Astrocyte of the spinal cord (primary cell): ENCODE measurements at places on chromosomes 7 and 10.

DNA sequence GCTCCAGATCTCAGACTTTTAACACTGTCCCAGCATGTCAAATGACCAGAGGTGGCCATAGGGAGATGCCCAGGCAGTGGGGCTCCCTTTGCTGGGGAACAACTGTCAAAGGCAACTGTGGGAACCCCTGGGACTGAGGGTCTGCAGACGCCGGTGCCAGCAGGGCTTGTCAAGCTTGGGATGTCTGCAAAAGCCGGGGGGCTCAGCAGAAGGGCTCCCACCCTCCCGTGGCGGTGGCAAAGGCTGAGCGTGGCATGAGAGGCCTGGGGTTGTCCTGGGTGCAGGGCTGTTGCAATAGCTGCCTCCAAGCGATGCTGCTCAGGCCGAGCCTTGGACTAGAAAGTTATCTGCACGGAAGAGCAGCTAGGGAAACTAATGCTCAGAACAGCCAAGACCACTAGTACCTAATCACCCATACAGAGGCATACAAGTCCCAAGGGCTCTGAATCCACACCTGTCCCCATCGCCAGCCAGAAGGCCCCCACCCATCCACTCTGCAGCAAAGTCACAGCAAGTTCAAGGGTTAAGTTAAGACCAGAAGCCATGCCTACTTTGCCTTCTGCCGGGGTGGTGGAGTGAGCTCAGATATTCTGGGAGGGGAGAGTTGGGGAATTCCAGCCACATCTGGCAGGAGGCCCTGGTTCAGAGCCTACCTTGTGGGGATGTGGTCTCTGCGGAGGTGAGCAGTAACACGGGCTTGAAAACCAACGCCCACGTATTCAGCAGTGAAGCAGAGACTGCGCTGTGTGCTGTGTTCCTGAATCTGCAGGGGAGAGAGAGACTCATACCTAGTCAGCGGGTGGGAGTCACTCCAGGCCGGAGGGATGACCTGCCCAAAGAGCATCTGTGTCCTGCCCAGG, 4.6 kb downstream of the SH2B2 start:
- no peak for DNase-seq

- no peak for DNase-seq
These were observed at the start of gene PTPN12 for GRCh38 chr7:77537136-77537777. TSS of gene PTPN12 (plus strand) at chr7:77537295. CDS start at chr7:77537547, 252 bp downstream.

GRCh38 chr10:50622706-50623662, 772 bp downstream of the SGMS1 start:
- no peak for DNase-seq

DNA sequence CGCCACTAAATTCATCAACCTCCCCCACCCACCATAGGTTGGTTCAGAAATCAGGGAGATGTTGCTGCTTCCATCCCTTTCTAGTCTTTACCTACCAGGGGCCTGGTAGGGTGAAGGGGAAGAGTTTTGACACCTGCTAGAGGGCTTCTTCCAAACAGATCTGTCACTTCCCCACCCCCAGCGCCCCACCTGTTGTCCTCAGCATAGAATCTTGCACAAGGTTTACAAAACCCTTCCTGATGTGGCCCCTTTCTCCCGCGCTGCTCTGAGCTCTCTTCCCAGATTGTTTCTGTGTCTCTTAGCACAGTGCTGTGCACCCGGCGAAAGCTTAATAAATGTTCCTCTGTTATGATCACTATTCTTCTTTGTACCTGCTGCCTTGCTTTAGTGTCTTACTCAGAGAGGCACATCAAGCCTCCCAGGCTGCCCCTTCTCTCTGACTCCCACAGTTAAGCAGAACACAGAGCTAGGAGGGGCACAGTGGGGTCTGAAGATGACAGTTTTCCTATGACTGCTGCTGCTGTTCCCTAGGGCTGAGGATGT, 11.2 kb upstream of the C10orf95 start:
- no peak for DNase-seq

DNA sequence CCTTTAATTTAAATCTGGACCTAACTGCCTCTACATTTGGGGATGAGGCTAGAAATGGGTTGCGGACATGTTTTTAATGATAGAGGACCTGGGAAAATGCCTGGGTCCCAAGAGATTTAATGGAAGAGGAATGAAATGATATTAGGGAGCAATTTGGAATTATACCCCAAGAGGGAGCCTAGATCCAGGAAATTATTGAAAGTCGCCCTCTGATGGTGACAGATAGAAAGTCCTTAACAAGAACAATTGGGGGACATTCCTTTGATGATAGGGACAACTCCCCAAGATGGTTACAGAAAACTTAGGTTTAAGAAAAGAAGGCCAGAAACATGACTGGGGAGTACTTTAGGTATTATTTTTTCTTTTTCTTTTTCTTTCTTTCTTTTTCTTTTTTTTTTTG, 9.5 kb upstream of the TSGA13 start:
- peak; percentile 41 for DNase-seq

- DNase-seq, result peak; percentile 64
These were observed 123.0 kb upstream of the SFMBT2 start for GRCh38 chr10:7533657-7534479.

DNA sequence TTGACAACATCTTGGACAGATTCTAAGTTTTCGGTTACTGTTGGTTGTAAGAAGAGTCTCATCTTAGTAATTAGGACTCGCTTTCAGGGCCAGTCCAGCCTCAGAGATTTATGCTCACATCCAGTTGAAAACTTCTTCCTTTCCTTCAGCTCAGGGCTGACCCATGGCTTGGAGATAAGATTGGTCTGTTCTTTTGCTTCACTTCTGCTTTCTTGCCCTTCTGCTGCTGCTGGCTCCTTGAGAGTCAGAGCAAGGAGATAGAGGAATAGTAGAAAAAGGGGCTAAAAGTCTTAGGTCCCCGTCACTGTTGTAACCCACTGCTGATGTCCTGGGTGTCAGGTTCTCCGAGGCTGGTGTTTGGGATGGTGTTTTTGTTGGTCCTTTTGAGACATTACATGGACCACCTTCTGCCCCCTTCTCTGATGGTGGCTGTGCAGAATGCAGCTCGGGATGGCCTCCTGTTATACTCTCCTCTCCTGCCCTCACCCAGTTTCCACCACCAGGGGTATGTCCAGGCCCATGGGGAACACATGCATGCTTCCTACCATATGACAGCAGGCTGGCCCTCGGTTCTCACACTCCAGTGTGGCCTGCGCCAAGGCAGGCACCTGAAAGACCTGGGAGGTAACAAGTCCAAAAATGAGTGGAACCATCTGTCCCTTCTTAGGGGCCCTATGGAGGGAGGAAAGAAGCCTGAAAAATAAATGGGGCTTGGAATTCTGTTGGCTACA, 67.8 kb upstream of the PCBD1 start:
- no peak for DNase-seq

- no peak for DNase-seq
These were observed 100.2 kb upstream of the RELN start for GRCh38 chr7:104089612-104090011.

DNA sequence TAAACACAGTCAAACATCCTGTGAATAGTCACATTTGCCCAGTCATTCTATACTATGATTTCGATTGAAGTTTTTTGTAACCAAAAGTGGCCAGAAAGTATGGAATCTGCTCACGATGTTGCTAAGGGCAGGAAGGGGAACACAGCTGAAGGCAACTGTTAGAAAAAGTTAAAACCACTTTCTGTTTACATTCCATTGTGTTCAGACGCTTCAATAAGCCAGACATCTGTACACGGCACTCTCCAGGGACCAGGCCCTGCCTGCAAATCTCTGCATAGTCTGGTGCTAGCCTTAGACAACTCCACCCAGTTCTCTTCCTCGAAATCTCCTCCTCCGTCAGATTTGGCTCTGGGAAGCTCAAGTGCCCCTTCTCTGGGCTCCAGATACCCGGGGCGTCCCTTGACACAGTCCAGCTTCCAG, 17.1 kb upstream of the TMEM120A start:
- peak; percentile 56 for DNase-seq

GRCh38 chr7:22611758-22612079, 111.7 kb upstream of the STEAP1B start:
- DNase-seq, result no peak
